Suprapubic skin (tissue), 4 donors: ENCODE measurements at places on chromosomes 7 and 10. TPM values are rescaled to one million over a fixed set of nuclear protein-coding genes. Genes with fewer than 3 reads are reported as not detected.

DNA sequence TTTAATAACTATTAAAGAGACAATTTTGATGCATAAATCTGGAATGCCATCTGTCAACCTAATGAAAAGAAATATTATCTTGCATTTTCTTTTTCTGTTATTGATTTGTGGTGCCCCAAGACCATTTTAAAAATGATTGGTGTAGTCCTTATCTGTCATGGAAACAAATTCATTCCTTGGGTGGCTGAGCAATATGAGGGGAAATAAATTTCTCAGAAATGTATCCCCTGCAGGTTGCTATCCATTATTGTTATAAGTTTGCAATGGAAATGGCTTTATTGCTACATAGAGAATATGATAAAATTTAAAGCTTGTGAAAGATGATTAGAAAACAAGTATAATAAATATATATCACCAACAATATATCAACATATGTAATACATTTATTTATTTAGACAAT lies 607.0 kb downstream of the DNAJB9 start:
- DNase-seq, result no peak
- no peaks in the 10 kb centered on the region for H3K4me1 ChIP-seq
- H3K27me3 ChIP-seq, result no peaks in the 10 kb centered on the region
- H3K4me3 ChIP-seq, result no peak overlapping the region
- H3K36me3 ChIP-seq, result no peaks in the 10 kb centered on the region

DNA sequence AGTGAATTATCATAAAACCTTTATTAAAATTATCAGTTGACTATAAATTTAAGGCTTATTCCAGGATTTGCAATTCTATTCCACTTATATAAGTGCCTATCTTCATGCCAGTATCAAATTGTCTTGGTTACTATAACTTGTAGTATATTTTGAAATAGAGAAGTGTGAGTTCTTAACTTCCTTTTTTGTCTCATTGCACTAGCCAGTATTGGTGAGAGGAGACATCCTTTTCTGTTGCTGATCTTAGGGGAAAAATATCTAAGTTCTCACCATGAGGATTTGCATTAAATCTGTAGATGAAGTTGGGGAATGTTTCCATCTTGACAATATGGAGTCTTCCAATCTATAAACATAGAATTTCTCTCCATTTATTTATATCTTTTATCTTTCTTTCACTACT lies 104.2 kb upstream of the MKI67 start:
- H3K4me1 ChIP-seq, result no peaks in the 10 kb centered on the region
- no peak overlapping the region for H3K27ac ChIP-seq
- peaks cover 26% of the 10 kb centered on the region for H3K27me3 ChIP-seq
- DNase-seq, result no peak

GRCh38 chr10:23433701-23434100 lies 5.2 kb upstream of the OTUD1 start:
- no peaks in the 10 kb centered on the region for H3K27me3 ChIP-seq
- no peaks in the 10 kb centered on the region for H3K36me3 ChIP-seq
- no peak overlapping the region for H3K27ac ChIP-seq
- peaks cover 11% of the 10 kb centered on the region for H3K4me1 ChIP-seq
- H3K4me3 ChIP-seq, result no peak overlapping the region

DNA sequence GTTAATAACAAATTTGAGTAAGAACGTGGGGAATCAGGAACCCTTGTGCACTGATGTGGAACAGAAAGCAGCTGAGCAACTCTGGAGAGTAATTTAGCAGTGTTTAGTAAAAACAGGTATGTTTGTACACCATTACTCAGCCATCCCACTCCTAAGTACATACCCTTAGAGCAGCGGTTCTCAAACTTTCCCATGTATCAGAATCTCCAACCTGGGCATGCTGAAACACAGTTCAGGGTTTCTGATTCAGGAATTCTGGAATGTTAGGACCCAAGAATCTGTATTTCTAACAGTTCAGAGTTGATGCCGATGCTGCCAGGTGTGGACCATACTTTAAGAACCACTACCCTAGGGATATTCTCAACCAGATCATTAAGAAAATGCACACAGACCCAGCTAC lies 5.1 kb downstream of the SGMS1 start:
- no peak for DNase-seq
- H3K36me3 ChIP-seq, result no peaks in the 10 kb centered on the region
- no peak overlapping the region for H3K27ac ChIP-seq
- peaks cover 58% of the 10 kb centered on the region for H3K4me1 ChIP-seq
- no peaks in the 10 kb centered on the region for H3K27me3 ChIP-seq

GRCh38 chr7:22316914-22317313 lies 40.0 kb downstream of the RAPGEF5 start:
- no peak overlapping the region for H3K27ac ChIP-seq
- DNase-seq, result no peak
- no peaks in the 10 kb centered on the region for H3K27me3 ChIP-seq
- H3K4me1 ChIP-seq, result no peaks in the 10 kb centered on the region

DNA sequence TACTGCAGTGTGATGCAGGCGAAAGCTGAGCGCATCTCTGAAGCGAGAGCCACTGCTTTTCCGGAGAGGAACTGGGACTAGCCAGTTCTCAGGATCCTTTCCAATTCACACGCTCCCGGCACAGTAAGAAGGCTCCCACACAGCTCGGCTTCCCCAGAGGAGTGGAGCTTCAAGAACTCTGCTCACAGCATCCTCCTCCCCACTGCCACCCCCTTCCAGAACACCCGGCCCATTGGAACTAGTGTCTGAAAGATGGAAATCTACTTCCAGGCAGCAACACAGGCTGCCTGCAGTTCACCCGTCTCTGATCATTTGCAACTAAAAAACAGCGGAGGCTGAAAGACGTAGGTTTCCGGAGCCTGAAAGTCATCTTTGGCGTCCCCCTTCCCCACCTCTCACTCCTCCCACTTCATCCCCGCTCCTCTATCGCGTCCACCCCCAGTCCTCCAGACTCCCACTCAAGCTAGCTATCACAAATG lies at the start of gene DGKB:
Gene DGKB (minus strand): TSS at position 163 of the 479 bp plus-strand sequence.
- H3K27me3 ChIP-seq, result peaks cover 5% of the 10 kb centered on the region
- peaks cover 11% of the 10 kb centered on the region for H3K4me1 ChIP-seq
- DNase-seq, result no peak
- peak within 1 kb of the TSS; percentile 26 for H3K4me3 ChIP-seq
- H3K27ac ChIP-seq, result no peak within 1 kb of the TSS

GRCh38 chr7:22210355-22210754 lies 146.6 kb downstream of the RAPGEF5 start:
- H3K4me3 ChIP-seq, result no peak overlapping the region
- H3K36me3 ChIP-seq, result no peaks in the 10 kb centered on the region
- DNase-seq, result no peak
- no peaks in the 10 kb centered on the region for H3K27me3 ChIP-seq
- peaks cover 43% of the 10 kb centered on the region for H3K4me1 ChIP-seq

GRCh38 chr7:105887569-105888189 lies 11.3 kb upstream of the ATXN7L1 start:
- no peaks in the 10 kb centered on the region for H3K27me3 ChIP-seq
- H3K4me1 ChIP-seq, result no peaks in the 10 kb centered on the region
- no peak for DNase-seq
- H3K36me3 ChIP-seq, result no peaks in the 10 kb centered on the region

DNA sequence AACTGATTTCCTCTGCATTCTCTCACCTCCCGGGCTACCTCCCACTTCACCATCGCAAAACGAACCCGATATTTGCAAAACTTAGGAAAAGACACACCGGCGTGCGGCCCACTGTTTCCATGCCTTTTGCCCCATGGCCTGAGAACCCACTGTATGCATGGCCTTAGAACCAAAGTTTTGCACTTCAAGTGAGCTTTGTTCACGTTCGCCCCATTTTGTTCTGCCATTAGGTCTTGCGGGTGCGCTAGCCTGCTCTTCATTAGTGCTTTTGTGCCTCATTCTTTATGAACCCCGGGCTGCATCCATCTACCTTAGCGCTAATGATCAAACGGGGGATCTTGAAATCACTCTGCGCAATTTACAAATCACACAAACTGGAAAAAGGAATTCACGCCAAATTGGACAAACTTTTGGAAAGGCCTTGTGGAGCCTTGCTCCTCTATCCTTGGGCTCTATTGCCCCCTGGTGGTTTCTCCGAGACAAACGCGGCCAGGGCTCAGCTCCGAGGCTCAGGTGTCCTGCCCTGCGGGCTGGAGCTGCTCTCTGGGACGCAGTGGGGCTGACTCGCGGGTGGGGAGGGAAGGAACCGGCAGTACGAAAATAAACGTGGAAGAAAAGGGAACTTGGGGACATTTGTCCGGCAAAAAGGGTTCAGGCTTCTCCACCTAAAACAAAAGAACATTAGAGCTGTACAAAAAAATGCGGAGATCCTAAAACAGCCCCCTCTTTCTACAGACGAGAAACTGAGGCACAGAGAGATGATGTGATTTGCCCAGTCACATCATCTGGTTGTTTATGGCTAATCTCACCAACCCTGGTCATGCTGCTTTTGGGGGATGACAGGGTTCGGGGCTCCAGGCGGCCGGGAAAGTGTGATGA lies 300.4 kb upstream of the NFE2L3 start:
- no peaks in the 10 kb centered on the region for H3K36me3 ChIP-seq
- H3K27me3 ChIP-seq, result peaks cover 28% of the 10 kb centered on the region
- H3K4me1 ChIP-seq, result peaks cover 69% of the 10 kb centered on the region
- peak overlapping the region; percentile 78 for H3K27ac ChIP-seq

GRCh38 chr7:123522066-123522465 lies 12.3 kb downstream of the IQUB start:
- no peak for DNase-seq
- H3K27ac ChIP-seq, result no peak overlapping the region
- H3K4me3 ChIP-seq, result no peak overlapping the region
- H3K27me3 ChIP-seq, result no peaks in the 10 kb centered on the region
- no peaks in the 10 kb centered on the region for H3K36me3 ChIP-seq

GRCh38 chr7:90655566-90655965 lies 59.4 kb downstream of the CDK14 start:
- no peak overlapping the region for H3K4me3 ChIP-seq
- no peak for DNase-seq

DNA sequence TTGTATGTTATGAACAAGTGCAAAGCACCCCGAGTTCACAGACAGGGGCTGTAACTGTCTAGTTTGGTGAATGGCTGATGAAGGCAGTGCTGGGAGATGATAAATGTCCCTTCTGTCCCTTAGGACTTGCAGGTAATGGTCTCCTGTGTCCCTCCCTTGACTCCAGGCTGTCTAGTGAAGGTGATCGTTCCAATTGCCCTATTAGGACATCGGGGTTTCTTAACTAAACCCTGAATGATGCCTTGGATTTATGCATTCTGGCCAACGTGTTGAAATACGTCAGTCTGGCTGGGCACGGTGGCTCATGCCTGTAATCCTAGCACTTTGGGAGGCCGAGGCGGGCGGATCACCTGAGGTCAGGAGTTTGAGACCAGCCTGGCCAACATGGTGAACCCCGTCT lies 69.4 kb downstream of the PFKFB3 start:
- H3K27me3 ChIP-seq, result no peaks in the 10 kb centered on the region
- no peaks in the 10 kb centered on the region for H3K36me3 ChIP-seq
- no peak for DNase-seq
- H3K27ac ChIP-seq, result no peak overlapping the region
- H3K4me1 ChIP-seq, result peaks cover 11% of the 10 kb centered on the region

The EBLN1 gene
- total RNA-seq, result not detected

The ADAM8 gene
- 18.4 TPM for total RNA-seq

The SAP25 gene
- total RNA-seq, result not detected

The JAZF1 gene
- 7.7 TPM for total RNA-seq
